ENCODE measurements at places on chromosomes 3 and 15.

GRCh38 chr3:36972163-36972562, 20.8 kb downstream of the EPM2AIP1 start:
- no peak for DNase-seq

GRCh38 chr15:37253877-37254276, 153.5 kb upstream of the MEIS2 start:
- no peak for DNase-seq

GRCh38 chr3:138796761-138797160, 38.0 kb downstream of the PIK3CB start:
- no peak for DNase-seq

GRCh38 chr3:195075199-195075940, 195.6 kb downstream of the XXYLT1 start:
- DNase-seq, result no peak

DNA sequence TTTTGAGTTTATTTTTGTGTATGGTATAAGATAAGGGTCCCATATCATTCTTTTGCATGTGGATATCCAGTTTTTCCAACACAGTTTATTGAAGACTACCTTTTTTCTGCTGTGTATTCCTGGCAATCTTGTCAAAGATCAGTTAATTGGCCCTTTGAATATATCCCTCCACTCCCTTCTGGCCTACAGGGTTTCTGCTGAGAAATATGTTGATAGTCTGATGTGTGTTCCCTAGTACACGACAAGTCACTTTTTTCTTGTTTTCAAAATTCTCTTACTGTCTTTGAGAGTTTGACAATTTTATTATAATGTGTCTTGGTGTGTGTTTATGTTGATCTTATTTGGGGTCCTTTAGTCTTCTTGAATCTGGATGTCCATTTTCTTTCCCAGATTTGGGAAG, 129.2 kb downstream of the ISL2 start:
- no peak for DNase-seq

DNA sequence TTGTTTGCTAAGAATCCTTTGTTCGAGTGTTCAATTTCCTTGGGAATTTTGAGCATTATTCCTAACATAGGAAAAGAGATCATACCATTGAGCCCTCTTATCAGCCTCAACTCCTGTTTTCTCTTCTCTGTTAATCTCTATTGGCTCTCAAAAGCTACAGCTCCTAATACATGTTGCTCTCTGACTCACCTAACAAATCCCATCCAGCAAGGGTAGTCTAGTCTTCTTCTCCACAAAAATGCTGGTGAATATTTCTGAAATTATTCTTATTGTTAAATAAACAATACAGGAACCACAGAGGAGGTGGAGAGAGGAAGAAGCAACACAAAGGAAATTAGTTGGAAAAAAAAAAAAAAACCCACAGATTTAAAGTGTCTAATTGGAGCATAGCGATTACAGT, 325.8 kb upstream of the NAALADL2 start:
- peak; percentile 55 for DNase-seq

DNA sequence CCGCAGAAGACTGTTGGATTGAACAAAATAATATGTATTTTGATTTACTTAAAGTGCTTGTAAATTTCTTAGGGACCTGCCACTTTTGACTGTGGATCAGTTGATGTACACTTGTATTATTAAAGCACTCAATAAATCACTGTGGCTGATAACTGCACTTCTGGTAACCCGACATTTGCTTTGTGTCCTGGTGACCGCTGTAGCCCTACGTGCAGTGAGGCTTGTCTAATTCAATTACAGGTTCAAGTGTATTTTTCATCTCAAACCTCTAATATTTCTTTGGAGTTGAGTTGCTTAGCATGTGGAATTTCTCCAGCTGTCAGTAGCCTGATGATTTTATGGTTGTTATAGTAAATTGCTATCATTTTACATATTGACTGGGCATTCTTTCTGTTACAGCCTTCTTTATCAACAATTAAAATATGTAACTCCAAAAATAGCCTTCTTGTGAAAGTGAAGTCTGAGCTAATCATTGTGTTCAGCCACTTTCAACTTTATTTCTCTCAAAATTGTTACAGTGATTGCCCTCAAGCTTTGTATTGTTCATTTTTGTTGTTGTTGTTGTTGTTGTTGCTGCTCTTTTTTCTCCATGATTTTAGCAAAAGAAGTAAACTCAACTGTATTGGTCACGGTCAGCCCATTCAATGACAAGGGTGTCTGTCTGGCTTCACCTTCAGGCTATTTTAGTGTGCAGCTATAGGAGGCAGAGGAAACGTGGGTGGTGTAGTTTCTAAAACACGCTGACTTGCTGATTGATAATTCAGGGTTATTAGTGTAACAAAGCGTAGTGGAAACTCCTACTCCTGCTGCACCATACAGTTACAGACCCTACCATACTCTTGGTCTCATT, 215.1 kb upstream of the UBE2E1 start:
- no peak for DNase-seq

- no peak for DNase-seq
Measured at GRCh38 chr3:169847896-169848295, 21.8 kb downstream of the LRRC31 start.

DNA sequence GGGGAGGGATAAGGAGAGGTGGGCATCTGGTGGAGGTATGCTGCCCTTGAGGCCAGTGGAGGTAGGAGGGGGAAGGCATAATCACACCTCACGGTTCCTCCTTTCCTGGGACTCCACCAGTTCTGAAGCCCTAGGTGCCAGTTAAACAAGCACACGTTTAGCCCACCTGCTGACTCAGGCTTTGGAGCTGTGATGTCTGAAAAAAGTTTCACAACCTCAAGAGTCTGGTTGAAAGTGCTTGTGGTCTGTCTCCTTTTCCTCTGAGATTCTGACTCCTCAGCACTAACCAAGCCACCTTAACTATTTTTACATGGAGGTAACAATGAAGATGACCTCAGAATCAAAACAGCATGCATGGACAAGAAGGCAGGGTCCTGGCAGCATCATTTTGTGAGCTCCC, 23.0 kb downstream of the HPS3 start:
- no peak for DNase-seq

- no peak for DNase-seq
Measured at GRCh38 chr3:128504963-128505730, 12.1 kb upstream of the GATA2 start.

DNA sequence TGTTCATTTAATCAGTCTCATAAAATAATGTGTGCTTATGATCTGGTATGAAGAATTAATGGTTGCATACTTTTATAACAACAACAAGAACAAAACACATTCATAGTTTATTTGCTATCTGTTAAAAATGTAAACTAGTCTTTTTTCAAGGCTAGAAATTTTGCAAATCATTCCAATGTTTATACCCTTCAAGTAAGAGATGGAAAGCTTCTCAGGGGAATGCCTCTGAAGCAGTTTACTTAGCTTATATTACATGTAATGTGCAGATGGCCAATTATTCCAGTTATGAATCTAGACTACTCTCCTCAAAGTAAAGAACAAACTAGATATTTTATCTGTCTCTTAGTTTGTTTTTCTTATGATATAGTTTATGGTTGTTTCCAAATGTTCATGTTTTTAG, 575.4 kb downstream of the NAALADL2 start:
- DNase-seq, result no peak

GRCh38 chr3:58622892-58623291, 43.7 kb downstream of the FAM3D start:
- DNase-seq, result no peak

DNA sequence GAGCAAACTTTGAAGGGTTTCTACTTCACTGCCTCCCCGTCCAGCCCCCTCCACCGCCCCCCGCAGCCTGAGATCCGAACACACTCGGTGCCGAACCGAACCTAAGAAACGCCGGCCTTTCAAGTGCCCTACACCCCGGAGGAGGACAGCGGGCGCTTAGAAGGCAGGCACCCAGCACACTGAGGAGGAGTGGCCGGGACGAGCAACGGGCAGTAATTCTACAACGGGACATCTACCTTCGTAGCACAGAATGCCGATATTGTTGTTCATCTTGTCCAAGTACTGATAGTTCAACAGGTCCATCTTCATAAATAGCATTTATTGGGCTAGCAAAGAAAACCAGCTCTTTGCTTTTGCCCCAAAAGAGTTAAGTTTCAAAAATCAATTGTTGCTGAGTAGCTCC, 513 bp downstream of the VGLL4 start:
- DNase-seq, result peak; percentile 50

DNA sequence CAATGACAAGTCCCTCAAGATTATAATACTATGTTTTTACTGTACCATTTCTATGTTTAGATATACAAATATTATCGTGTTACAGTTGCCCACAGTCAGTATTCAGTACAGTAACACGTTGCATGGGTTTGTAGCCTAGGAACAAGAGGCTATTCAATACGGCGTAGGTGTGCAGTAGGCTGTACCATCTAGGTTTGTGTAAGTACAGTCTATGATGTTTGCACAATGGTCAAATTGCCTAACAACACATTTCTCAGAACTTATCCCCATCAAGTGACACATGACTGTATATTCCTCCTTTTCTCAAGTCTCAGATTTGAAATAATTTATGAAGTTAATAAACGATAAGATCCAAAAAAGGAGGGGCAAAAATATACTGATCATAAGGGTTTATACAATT, 21.7 kb downstream of the ZDHHC3 start:
- DNase-seq, result no peak

- DNase-seq, result peak; percentile 4
Measured at GRCh38 chr3:64445109-64445943, 220.1 kb upstream of the PRICKLE2 start.

GRCh38 chr3:78338405-78338804, 1298.5 kb downstream of the ROBO2 start:
- no peak for DNase-seq

DNA sequence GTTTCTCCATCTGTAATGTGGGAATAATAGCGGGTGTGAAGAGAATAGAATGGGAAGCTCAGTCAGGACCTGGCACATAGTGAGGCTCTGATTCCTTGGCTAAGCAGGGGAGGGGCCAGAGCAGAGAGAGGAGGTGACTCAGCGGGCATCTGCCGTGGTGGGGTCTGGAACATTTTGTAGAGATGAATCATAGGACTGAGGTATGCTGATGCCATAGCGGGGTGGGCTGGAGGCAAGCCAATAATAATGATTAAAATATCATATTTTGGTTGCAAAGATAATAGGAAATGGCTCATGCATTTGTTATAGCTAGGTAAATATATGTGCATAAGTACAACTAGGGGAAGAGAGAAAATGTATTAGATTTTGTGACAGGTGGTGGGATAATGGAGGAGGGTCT, 11.2 kb downstream of the TGM4 start:
- DNase-seq, result peak; percentile 97

GRCh38 chr3:150779402-150779858, 16.5 kb upstream of the SIAH2 start:
- DNase-seq, result no peak

- peak; percentile 94 for DNase-seq
Measured at GRCh38 chr3:151873398-151873797, at the start of gene SUCNR1. Gene SUCNR1 (plus strand): TSS chr3:151873643. CDS start chr3:151879893, 6,250 bp downstream.

- no peak for DNase-seq
Measured at GRCh38 chr3:194138732-194139070, 2.8 kb downstream of the HES1 start.

- DNase-seq, result no peak
Measured at GRCh38 chr15:53462651-53463050, 296.8 kb downstream of the WDR72 start.

DNA sequence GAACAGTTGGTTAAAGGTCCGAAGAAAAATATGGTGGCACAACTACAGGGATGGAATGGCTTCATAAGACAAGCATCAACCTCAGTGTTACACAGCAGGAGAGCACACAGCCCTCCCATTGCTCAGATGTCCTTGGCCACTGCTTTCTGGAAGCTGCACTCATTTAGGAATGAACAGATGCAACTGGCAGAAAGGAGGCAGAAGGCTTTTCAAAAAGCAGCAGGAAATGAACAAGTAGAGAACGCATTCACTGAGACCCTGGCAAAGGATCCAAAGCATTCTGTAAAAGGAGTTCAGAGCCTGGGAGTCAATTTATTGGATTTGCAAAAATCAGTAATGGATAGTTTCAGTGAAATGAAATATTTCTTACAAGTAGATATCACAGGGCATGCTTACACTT, 101.1 kb downstream of the PDZRN3 start:
- DNase-seq, result no peak

DNA sequence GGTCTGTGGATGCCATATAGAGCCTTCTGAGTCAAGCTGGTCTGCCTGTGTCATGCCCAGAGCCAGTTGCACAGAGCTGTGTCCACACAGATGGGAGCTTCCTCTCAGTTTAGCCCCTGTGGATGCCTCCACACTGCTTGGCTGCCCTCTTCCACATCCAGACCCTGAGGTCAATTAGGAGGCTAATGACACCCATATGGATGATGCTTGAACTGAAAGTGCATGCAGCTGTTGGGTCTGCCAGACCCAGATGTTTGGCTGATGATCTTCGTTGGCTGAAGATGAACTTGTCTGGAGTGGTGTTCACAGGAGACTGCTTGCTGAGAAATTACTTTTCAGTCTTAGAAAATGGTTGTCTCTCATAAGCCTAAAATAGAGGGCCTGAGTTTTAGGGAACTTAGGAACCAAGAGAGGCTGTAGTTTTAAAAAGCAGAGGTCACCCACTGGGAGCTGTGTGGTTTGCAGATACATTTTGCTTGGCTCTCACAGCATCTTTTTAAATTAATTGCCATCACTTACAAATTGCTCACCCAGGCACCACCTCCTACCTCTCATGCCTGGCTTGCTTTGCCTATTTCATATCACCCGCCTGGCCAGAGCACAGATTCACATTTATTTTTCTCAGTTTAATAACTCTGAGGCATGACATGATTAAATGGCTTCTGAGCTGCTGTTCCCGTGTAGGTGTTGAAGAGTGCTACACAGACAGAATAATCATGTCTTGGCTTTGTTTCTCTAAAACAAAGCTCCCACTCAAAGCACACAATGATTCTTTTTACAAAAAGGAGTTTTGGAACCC, 176.1 kb downstream of the MINAR1 start:
- no peak for DNase-seq

- no peak for DNase-seq
Measured at GRCh38 chr15:89641053-89641452, 14.2 kb downstream of the KIF7 start.

DNA sequence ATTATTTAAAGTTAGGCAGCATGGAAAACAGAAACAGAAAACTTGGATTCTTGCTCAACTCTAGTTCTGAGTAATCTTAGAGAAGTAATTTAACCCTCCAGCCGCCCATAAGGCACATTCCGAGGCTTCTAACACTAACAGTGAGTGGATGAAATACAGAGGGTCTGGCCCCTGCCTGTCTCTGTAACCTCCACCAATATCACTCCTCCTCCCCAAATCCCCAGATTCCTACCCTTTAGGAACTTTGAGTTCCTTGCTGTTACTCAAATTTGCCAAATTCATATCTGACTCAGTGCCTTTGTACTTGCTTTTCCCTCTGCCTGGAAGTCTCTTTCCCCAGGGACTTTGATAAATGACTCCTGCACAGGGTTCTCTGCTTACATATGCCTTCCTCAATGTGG, 112.5 kb upstream of the TGFBR2 start:
- no peak for DNase-seq

GRCh38 chr15:42392309-42393024, 33.2 kb downstream of the CAPN3 start:
- no peak for DNase-seq
